Lower lobe of right lung (tissue), 2 donors: ENCODE measurements at places on chromosomes 5 and 9. TPM values are rescaled to one million over a fixed set of nuclear protein-coding genes. Genes with fewer than 3 reads are reported as not detected.

CCDC192 gene
- not detected for total RNA-seq

PHF24 gene
- 1.3 TPM for total RNA-seq

BTNL3 gene
- total RNA-seq, result not detected

RNF180 gene
- total RNA-seq, result 12.2 TPM

GKAP1 gene
- 5.8 TPM for total RNA-seq

GABRA6 gene
- not detected for total RNA-seq

ABCA1 gene
- 46.8 TPM for total RNA-seq

CCNO gene
- total RNA-seq, result 2.2 TPM

SLC28A3 gene
- 0.15 TPM for total RNA-seq

MEIKIN gene
- total RNA-seq, result not detected

THBS4 gene
- total RNA-seq, result 2.9 TPM

DNA sequence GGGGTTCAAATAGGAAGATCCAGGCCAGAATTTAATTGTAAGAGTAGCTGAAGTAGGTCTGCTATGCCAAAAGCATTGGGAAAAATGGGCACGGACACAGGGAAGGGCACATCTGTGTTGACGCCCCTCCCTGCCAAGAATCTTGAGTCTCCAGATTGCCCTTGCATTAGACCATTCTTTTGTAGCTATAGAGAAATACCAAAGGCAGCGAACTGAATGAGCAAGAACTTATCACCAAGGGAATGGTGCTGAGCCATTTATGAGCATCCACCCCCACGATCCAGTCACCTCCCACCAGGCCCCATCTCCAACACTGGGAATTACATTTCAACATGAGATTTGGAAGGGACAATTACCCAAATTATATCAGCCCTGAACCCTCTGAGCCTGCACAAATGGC is 18.0 kb upstream of the GDA start:
- H3K27me3 ChIP-seq, result no peaks in the 10 kb centered on the region
- no peak for DNase-seq
- H3K27ac ChIP-seq, result no peak overlapping the region
- no peaks in the 10 kb centered on the region for H3K4me1 ChIP-seq
- H3K4me3 ChIP-seq, result no peak overlapping the region
- no peaks in the 10 kb centered on the region for H3K36me3 ChIP-seq

DNA sequence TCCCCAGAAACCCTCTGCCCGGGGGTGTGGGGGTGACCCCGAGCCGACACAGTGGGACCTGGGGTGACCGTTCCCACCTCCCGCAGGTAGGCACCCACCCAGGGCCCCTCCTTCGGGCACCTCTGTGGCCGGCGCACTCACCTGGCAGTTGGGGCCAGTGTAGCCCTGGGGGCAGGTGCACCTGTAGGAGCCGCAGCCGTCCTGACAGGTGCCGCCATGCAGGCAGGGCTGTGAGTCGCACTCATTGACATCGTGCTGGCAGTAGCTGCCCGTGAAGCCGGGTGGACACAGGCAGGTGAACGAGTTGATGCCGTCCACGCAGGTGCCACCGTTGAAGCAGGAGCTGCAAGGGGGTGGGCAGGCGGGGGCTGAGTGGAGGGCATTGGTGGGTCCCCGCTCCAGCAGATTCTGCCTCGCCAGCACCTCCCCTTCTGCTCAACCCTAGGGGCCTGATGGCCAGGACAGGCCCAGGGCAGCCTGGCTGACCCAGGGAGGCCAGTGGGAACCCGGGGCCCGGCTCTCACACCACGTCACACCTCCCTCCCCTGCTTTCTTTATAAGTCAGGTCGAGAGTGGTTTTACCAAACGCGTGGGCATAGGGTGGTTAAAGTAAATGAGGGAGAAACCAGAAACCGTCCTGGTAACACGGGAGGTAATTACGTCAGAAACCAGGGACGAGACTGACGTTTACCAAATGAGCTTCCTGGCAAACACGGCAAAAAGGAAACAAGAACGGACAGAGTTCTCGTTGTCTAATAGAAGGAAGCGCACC is 26.1 kb upstream of the SEC16A start:
- H3K4me1 ChIP-seq, result peaks cover 30% of the 10 kb centered on the region
- no peaks in the 10 kb centered on the region for H3K27me3 ChIP-seq
- peaks cover 100% of the 10 kb centered on the region for H3K36me3 ChIP-seq
- no peak overlapping the region for H3K4me3 ChIP-seq
- no peak for DNase-seq
- peak overlapping the region; percentile 89 for H3K27ac ChIP-seq

DNA sequence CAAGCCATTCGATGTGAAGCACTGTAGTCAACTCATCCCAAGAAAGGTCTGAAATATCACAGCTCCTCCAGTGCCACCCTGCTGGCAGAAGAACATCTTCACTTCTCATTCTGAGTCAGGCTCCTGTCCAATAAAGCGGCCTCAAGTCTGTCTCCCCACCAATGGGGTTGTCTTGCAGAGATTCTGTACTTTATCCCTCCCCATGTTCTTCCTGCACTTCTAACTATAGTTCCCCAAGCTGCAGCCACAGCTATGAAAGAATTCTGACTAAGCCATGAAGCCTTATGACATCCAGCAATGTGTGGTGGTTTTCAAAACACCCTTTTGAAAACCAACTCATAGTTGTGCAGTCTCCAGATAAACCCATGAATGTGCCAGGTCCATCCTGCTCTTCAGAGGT is 6.8 kb downstream of the MACROH2A1 start:
- H3K27ac ChIP-seq, result peak overlapping the region; percentile 47
- no peak overlapping the region for H3K4me3 ChIP-seq
- peaks cover 94% of the 10 kb centered on the region for H3K4me1 ChIP-seq
- H3K27me3 ChIP-seq, result no peaks in the 10 kb centered on the region

- peak; percentile 61 for DNase-seq
- no peaks in the 10 kb centered on the region for H3K36me3 ChIP-seq
- peaks cover 13% of the 10 kb centered on the region for H3K4me1 ChIP-seq
- H3K27me3 ChIP-seq, result no peaks in the 10 kb centered on the region
- peak overlapping the region; percentile 88 for H3K27ac ChIP-seq
These were observed 947 bp upstream of the MARCHF3 start for GRCh38 chr5:127031147-127031862.

DNA sequence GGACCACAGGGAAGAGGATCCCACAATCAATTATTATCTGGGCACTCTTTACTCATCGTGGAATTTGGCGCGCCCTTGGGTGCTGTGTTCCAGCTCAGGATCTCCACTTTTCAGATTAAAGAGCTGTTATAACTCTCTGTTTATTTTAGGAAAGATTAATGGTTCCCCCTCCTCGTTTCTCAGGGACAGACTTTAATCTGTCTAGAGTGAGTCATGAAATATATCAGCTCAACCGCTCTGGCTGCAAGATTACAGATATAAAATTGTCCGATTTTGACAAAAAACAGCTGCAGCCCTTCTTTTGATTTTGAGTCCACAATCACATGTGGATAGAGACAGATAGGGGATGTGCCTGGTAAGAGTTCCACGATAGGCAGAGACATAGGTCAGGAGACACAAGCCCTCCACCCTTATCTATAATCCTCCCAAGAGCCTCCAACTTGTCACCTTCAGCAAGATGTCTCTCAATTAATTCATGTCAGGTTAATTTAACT is 77.6 kb upstream of the ANKRD55 start:
- H3K4me1 ChIP-seq, result no peaks in the 10 kb centered on the region
- no peaks in the 10 kb centered on the region for H3K36me3 ChIP-seq
- no peaks in the 10 kb centered on the region for H3K27me3 ChIP-seq
- no peak overlapping the region for H3K4me3 ChIP-seq
- no peak for DNase-seq

DNA sequence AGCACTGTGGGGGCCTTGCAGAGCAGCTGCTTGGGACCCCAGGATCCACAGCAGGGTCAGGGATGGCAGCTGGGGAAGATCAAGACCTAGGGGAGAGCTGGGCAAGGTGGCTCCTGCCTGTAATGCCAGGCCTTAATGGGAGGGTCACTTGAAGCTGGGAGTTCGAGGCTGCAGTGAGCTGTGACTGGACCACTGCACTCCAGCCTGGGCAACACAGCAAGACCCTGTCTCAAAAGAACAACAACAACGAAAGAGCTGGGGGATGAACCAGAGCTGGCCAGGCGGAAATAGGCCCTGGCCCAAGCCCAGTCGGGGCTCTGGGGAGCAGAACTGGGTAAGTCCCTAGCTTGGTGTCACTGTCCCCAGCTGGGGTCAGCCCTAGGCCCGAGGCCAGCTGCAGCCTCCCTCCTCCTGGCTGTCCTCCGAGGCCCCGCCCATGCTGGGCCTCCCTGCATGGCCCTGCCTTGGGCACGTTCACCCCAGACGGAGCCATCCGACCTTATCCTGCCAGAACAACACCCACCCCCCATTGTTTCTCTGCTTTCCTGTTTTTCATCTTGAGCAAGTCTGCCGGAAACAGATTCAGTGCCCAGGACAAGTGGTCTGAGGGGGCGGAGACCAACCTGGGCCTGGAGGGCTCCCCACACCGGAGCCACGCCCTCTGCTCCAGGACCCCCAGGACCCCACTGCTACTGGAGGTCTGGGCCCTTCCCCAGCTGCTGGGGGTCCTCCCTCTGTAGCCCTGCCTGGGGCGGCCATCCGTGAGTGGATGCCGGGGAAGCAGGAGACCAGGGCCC is 1.9 kb downstream of the DIPK1B start:
- no peak for DNase-seq
- peak overlapping the region; percentile 84 for H3K27ac ChIP-seq

- no peak for DNase-seq
- no peaks in the 10 kb centered on the region for H3K36me3 ChIP-seq
- peaks cover 17% of the 10 kb centered on the region for H3K4me1 ChIP-seq
- no peak overlapping the region for H3K4me3 ChIP-seq
- peaks cover 3% of the 10 kb centered on the region for H3K27me3 ChIP-seq
These were observed 114.4 kb downstream of the SLC12A2 start for GRCh38 chr5:128197896-128198522.

GRCh38 chr5:80216753-80217596 is 38.9 kb downstream of the SERINC5 start:
- H3K27ac ChIP-seq, result peak overlapping the region; percentile 3
- peaks cover 48% of the 10 kb centered on the region for H3K4me1 ChIP-seq
- H3K27me3 ChIP-seq, result no peaks in the 10 kb centered on the region
- H3K36me3 ChIP-seq, result no peaks in the 10 kb centered on the region
- peak; percentile 87 for DNase-seq

- H3K36me3 ChIP-seq, result no peaks in the 10 kb centered on the region
- no peak overlapping the region for H3K4me3 ChIP-seq
- no peaks in the 10 kb centered on the region for H3K4me1 ChIP-seq
- no peaks in the 10 kb centered on the region for H3K27me3 ChIP-seq
These were observed 176.0 kb downstream of the ZNF608 start for GRCh38 chr5:124570285-124571035.

- peaks cover 29% of the 10 kb centered on the region for H3K4me1 ChIP-seq
- no peak overlapping the region for H3K4me3 ChIP-seq
- H3K27ac ChIP-seq, result peak overlapping the region; percentile 2
- DNase-seq, result peak; percentile 57
- no peaks in the 10 kb centered on the region for H3K27me3 ChIP-seq
- no peaks in the 10 kb centered on the region for H3K36me3 ChIP-seq
These were observed 20.8 kb downstream of the RGS3 start for GRCh38 chr9:113484258-113484730.

GRCh38 chr9:102362470-102363132 is 624.2 kb upstream of the GRIN3A start:
- no peaks in the 10 kb centered on the region for H3K36me3 ChIP-seq
- no peak overlapping the region for H3K27ac ChIP-seq
- no peak for DNase-seq
- no peaks in the 10 kb centered on the region for H3K27me3 ChIP-seq

DNA sequence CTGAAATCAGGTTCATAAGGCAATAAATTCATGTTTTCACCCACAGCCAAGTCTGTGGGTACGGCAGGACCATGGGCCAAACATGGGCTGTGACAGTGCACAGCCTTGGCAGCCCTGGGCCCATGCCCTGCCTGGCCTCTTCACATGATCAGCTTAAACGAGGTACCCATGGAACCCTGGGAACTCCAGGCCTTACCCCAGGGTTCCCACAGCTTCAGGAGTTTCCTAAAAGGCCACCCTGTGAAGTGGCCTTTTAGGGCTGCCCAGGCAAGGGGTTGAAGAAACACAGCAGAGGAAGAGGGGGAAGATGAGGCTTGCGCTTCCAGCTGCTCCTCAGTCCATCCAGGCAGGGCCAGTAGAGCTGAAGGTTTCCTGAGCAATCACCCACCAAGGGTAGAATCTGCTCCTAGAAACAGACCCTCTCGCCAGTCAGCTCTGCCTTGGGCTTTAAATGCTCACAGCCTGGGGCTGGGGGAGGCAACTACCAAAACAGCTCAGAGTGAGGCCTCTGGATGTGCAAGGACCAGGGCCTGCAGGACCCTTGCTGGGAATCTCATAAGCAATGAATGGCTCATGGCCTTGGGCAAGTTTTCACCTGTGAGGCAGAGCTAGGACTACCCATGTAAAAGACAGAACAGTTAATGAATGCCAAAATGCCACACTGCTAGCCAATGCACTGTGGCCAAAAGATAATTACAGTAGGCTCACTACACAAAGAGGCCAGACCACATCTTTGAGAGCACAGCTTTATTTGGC is 79.3 kb upstream of the LRRTM2 start:
- no peaks in the 10 kb centered on the region for H3K36me3 ChIP-seq
- H3K4me1 ChIP-seq, result peaks cover 63% of the 10 kb centered on the region
- H3K27ac ChIP-seq, result peak overlapping the region; percentile 68

DNA sequence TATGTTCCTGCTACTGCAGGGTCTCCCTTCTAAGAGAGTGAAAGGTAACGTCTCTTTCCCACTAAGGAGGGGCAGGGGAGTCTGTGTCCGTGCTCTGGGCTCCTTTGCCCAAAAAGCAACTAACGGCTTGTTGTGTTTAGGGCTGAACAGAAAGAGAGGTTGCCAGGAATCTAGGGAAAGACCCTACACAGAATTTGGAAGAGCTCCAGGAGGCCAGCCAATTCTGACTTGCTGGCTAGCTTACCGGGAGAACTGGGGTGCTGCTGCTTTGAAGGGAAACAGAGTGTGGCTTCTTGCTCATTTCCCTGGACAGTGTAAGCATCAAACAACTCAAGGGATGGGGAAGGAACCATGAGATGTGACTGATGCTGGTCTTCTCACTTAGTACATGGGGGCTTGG is 176.1 kb downstream of the GADD45G start:
- no peaks in the 10 kb centered on the region for H3K27me3 ChIP-seq
- no peak overlapping the region for H3K27ac ChIP-seq
- peaks cover 15% of the 10 kb centered on the region for H3K4me1 ChIP-seq
- no peak for DNase-seq
- H3K36me3 ChIP-seq, result no peaks in the 10 kb centered on the region
- H3K4me3 ChIP-seq, result no peak overlapping the region

DNA sequence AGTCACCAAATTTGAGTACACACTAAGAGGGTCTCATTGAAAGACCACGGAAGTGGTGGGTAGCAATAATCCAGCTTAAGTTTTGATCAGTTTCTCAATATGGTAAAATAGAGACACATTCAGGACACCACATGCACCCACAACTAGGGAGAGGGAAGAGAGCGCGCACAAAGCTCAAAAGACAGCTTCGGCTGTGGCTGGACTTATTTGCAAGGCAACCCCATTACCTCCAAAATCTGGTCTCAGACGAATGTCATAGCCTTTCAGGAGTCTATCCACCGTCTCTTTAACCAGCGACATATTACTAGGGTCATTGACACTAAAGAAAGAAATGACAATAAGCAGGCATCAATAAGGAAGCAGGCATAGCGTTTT is 443 bp downstream of the GABRB2 start:
- DNase-seq, result no peak
- no peak overlapping the region for H3K27ac ChIP-seq
- H3K4me3 ChIP-seq, result peak overlapping the region; percentile 52
- H3K4me1 ChIP-seq, result peaks cover 12% of the 10 kb centered on the region
